Anterior cingulate cortex (tissue), 58 donors: ENCODE measurements at places on chromosomes 1 and 21.

DNA sequence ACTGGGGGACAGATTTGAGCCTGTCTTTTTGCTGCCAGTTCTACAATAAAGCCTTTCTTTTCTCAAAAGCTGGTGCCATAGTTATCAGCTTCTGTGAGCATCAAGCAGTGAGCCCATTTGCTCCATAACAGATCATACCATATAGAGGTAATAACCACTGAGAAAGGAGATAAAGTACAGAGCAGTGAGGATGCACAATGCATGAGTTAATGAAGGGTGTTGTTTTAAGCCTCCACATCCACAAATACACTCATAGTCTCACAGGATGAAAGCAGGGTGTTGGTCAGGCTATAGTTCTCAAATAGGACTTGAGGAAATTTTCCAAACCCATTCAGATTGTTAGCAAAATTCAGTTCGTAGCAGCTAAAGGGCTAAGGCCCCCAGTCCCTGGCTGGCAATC lies 25.6 kb upstream of the SLC35A3 start:
- no peak for DNase-seq

GRCh38 chr1:113675302-113675701 lies 84.0 kb downstream of the PHTF1 start:
- DNase-seq: no peak

DNA sequence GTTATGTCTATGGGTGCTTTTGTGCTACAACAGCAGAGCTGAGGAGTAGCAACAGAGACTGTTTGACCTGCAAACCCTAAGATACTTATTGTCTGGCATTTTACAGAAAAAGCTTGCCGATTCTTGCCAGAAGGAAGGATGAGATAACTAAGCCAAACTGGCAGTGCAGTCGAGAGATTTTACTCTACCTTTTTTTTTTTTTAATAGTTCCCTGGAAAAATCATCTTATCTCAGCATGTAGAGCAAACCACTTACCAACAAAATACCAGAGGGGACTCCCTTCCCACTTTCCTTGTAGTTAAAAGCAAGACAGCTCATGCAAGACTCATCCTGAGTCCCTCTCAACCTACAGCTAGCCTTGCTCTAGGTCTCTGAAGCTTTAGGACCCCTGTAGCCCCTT lies 132.9 kb downstream of the SYT2 start:
- DNase-seq: no peak

DNA sequence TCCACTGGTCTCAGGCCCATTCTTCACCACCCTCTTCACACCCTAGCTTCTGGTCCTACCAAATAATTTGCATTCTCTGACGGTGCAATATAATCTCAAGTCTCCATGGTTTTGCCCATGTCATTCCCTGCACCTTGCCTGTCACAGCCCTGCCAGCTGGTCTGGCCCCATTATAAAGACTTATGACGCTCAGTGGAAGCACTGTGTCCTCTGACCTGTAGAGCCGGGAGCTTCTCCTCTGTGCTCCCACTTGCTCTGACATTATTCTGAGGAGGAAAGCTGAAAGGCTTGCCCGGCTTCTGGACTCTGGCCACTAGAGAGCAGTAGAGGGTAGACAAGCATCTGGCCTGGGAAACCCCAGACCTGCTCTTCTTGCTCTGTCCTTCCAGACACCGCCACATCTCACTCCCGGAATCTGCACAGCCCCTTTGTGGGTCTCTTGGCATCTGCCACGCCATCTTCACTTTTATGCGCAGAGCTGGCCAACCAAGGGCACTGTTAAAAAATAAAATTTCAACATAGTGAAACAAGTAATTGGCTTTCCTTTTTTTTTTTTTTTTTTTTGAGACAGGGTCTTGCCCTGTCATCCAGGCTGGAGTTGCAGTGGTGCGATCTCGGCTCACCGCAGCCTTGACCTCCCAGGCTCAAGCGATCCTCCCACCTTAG lies 44.4 kb downstream of the NENF start:
- peak; percentile 70 for DNase-seq

DNA sequence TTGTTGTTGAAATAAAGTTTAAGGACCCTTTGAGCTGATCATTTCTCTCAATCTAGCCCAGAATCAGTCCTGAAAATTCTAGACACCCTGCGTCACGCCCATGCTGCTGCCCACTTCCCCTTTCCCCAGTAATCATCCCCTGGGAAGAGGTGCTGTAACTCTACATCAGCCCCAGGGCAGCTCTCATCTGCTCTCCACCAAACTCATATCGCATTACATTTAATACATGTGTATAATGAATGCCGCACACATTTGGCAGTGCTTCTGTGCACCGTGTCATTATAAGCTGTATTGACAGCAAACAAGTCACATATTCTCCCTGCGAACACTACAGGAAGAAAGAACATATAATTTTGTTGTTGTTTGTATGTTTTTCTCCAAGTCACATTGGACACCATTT lies 539.7 kb upstream of the DAB1 start:
- no peak for DNase-seq

DNA sequence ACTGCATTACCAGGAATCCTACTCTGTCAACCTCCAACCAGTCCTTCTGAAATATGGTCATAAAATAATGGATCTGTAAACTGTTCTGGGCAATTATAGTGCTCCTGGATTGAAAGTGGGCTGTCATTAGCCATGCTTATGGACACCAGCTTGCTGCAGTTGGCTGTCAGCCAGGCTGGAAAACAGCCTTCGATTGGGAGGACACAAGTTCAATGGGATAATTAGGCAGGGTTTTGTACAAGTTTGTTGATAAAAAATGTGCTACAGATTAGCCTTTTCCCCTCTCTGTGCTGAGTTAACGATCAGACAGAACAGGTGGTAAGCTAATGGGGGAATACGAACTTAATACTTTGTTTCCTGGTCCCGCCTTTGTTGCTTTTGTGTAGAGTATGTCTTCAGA lies 413.9 kb downstream of the DUSP10 start:
- no peak for DNase-seq

GRCh38 chr1:65939636-65940035 lies 146.9 kb downstream of the PDE4B start:
- no peak for DNase-seq
